NCI-H1417 (cell line): ENCODE measurements at places on chromosomes 3 and 15.
A peak's percentile ranks its signal among the peaks of the same experiment; 100 is the strongest.

DNA sequence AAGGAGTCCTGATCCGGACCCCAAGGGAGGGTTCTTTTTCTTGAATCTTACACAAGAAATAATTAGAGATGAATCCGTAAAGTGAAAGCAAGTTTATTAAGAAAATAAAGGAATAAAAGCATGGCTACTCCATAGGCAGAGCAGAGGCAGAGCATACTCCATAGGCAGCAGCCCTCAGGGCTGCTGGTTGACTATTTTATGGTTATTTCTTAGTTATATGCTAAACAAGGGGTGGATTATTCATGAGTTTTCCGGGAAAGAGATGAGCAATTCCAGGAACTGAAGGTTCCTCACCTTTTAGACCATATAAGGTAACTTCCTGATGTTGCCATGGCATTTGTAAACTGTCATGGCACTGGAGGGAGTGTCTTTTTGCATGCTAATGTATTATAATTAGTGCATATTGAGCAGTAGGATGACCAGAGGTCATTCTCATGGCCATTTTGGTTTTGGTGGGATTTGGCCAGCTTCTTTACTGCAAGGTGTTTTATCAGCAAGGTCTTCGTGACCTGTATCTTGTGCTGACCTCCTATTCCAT, 42.2 kb downstream of the C3orf38 start:
- no peak for DNase-seq

DNA sequence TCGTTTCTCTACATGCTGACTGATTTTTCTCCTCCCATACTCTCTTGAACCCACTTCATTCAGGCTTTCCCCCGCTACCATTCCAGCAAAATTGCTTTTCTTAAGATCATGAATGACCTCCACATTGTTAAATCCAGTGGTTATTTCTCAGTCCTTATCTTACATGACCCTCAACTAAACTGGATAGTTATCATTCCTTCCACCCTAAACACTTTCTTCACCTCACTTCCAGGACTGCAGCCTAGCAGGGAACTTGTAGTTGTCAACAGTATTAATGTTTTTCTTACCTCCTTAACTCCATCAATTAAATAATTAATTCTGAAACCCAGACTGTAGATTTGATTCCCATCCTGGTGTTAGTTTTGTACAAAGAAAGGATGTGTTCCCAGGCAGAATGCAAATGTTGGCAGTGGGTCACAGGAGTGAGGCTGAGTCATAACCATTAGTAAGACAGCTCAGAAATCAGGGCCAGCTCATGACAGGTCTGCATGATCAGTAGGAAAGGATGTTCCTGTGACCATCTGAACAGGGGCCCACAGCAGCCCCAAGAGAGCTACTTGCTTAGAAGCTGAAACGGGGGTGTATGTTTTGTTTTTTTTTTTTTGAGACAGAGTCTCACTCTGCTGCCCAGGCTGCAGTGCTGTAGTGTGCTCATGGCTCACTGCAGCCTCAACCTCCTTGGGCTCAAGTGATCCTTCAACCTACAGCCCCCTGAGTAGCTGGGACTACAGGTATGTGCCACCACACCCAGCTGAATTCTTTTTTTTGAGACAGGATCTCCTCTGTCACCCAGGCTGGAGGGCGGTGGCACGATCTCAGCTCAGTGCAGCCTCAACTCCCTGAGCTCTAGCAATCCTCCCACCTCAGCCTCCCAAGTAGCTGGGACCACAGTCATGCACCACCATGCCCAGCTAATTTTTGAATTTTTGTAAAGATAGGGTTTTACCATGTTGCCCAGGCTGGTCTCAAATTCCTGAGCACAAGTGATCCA, 9.1 kb downstream of the BCL2L10 start:
- no peak for DNase-seq

- no peak for DNase-seq
Measured at GRCh38 chr3:18469775-18470174, 44.6 kb upstream of the SATB1 start.

DNA sequence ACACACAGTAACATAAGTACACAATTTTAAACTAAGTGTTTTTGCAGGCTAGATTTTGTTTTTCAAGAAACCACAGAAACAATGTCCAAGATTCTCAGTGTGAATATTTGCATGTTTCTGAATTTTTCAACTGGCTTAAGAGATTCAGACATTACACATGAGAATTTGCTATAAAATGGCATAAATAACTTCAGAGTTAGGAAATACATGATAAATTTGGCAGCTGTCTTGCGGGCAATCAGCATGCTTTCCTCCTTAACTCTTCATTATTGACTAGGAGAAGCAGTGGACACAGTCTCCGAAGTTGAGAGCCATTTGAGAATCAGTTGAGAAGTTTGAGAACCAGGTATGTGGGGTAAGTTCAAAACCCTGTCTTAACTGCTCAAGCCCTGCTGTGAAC, 625.6 kb upstream of the SGO1 start:
- no peak for DNase-seq

GRCh38 chr15:89018207-89018606, 70.0 kb upstream of the ABHD2 start:
- DNase-seq, result no peak

GRCh38 chr3:108377384-108377783, 81.0 kb downstream of the HHLA2 start:
- DNase-seq, result no peak

- DNase-seq, result peak; percentile 51
Measured at GRCh38 chr3:194732617-194733016, 46.9 kb downstream of the FAM43A start.

DNA sequence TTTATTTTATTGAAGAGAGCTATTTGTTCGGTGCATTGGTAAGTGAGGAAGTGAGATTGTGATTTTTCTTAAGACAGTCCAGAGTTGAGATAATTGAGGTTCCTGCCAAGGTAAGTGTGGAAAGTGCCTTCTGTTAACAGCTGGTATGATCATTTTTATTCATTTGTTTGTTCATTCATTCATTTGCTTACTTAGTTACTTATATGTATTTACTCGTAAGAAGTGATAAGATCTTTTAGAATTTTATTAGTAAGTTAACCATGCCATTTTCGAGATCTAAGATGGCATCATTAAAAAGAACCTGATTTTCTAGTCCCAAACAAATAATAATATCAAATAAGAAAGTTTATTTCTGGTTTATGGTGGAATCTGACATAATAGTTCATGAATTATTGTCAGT, 150.0 kb downstream of the GHSR start:
- no peak for DNase-seq

DNA sequence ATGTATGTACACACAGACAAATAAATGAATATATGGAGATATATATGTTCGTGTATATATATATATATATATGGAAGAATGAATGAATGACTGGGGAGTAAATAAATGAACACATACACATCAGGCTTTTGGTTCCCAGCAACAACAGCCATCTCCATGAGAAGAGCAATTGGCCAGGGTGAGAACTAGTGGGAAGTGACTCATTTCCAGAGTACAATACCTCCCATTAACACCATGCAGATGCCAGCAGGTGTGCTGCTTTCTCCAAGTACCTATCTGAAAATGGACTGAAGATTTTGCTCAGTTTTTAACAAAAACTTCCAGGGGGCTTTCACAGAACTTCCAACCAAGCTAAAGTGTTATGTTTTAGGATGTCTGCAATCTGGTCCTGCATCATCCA, 179.8 kb upstream of the SLC2A2 start:
- DNase-seq, result no peak

- DNase-seq, result no peak
Measured at GRCh38 chr3:87069021-87069420, 78.1 kb upstream of the VGLL3 start.

GRCh38 chr15:100898661-100899462, 19.2 kb downstream of the ALDH1A3 start:
- DNase-seq, result no peak

DNA sequence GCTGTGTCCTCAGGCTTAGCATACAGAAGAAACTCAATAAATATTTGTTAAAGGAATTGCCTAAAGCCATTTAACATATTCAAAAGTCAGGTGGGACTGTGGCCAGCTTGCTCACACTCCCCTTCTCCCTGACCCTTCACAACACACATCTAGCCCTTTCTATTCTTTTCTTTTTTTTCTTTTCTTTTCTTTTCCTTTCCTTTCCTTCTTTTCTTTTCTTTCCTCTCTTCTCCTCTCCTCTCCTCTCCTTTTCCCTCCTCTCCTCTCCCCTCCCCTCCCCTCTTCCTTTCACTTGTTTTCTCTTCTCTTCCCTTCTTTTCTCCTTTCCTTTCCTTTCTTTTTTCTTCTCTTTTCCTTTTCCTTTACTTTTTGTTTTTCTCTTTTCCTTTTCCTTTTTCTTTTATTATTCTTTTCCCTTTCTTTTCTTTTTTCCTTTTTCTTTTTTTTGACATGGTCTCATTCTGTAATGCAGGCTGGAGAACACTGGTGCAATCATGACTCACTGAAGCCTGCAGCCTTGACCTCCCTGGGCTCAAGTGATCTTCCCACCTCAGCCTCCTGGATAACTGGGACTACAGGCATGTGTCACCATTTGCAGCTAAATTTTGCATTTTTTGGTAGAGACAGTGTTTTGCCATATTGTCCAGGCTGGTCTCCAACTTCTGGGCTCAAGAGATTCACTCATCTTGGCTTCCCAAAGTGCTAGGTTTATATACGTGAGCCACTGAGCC, 377.8 kb downstream of the GRM7 start:
- no peak for DNase-seq

GRCh38 chr3:197501496-197501878, 54.3 kb downstream of the BDH1 start:
- no peak for DNase-seq

GRCh38 chr15:63156755-63157117, 541 bp downstream of the RPS27L start:
- DNase-seq, result no peak

DNA sequence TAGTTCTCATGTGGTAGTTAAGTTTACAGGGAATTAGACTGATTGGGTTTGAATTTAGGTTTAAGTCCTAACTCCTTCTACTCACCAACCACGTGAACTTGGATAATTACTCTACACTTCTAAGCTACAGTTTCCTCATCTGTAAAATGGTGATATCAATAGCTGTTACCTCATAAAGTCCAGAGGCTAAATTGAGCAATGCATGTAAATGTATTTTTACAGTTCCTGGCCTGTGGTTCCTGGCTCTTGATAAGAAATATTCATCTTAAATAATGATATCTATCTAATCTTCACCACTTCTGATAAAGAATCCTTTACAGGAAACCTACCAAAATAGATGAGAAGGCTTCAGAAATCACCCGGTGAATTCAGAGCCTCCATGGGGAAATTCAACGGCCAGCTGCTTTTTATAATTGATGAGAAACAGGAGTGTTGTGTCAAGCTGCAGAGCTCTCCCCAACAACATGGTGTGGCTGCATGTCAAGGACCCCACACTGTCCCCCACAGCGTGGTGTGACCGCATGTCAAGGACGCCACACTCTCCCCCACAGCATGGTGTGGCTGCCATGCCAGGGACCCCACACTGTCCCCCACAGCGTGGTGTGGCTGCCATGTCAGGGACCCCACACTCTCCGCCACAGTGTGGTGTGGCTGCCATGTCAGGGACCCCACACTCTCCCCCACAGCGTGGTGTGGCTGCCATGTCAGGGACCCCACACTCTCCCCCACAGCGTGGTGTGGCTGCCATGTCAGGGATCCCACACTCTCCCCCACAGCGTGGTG, 80.8 kb upstream of the PEX5L start:
- DNase-seq, result no peak

DNA sequence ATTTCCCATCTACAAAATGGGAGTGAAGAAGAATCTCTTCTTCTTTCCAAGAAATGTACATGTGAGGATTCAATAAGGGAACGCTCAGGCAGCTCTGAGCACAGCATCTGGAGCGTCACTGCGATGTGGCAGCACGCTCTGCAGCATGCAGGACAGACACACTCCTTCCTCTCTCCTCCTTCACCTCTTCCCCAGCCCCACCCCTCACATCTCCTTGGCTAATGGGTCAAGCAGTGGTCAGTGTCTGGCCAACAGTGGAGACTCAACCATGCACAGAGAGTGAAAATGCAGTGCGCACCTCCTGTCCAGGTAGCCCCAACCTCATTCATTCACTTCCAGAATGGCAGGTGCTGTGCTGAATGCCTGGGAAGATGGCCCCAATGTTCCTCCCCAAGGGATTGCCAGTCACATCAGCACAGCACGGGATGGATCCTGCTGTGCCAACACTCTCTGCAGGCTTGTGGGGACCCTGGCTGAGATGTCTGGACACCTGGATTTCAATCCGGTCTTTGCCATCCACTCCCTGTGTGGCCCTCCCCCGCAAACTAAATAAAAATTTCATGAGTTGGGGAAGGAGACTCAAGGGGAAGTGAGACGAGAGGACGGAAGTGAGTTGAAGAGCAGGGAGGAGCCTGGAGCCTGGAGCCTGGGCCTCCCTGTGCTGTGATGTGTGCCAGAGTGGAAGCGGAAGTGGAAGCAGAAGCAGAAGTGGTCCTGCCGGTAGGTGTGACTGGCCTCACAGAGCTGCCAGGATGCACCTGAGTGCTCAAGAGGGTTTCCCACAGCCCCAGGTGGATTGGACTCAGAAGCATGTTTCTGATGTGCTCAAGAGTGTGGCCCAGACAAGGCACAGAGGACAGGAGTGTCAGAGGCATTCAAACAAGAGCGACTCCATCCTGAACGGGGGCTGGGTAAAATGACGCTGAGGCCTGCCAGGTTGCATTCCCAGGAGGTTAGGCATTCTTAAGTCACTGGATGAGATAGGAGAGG, 163.9 kb downstream of the SMAD6 start:
- DNase-seq, result peak; percentile 4

DNA sequence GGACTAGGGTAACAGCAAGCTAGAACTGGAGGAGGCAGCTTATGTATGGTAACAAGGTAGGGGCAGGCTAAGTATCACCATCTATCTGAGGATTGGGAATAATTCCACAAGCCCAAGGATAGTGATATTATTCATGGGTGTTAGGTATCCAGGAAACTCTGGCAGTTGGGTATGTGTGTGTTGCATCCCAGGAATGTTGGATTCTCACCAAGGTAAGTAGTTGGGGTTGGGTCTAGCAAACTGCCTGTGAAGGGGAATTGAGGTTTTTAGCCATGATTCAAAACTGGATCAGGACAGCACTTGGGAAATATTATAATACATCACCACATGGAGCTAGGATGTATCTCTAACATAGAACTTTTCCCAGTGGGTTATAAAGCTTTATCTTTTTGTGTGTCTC, 626.4 kb upstream of the GOLIM4 start:
- no peak for DNase-seq

DNA sequence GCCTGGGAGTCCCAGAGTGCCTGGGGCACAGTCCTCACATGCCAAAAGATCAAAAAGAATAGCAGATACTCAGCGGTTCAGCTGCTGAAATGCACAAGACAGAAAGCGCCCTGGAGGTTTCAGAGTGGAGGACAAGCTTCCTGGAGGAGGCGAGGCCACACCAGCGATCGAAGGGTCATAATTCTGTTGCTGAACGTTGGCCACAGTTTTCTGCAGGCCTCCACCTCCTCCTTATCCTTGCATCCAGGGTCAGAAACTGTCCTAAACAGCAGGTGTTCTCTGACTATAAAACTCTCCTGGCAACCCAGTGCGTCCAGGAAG, 220.3 kb upstream of the LINGO1 start:
- no peak for DNase-seq

DNA sequence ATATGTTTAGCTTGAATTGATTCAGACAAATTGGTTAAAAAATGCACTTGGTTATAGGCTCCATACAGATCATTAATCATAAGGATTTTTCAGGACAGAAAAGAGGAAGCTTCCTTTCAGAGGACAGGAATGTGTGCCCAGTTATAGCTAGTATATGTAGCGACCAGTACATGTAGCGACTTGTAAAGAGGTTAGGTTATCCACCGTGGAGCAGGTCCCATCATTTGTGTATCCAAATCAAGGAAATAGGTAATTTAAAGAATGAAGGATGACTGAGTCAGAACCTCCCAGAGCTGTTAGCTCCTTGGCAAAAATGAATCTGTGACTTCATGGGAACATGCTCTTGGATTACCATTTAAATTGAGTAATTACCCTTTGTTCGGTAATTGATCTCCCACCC, 15.8 kb upstream of the P2RY12 start:
- DNase-seq, result no peak

- peak; percentile 59 for DNase-seq
Measured at GRCh38 chr3:73674280-73674679, 49.5 kb upstream of the PDZRN3 start.
